ENCODE measurements at places on chromosomes 16 and 17. TPM values are rescaled to one million over a fixed set of nuclear protein-coding genes. Genes with fewer than 3 reads are reported as not detected.

GRCh38 chr17:55664287-55664686 is 58.4 kb downstream of the TMEM100 start:
- no peak for DNase-seq

- no peak for DNase-seq
Measured at GRCh38 chr16:79379095-79379494, 221.4 kb downstream of the MAF start.

DNA sequence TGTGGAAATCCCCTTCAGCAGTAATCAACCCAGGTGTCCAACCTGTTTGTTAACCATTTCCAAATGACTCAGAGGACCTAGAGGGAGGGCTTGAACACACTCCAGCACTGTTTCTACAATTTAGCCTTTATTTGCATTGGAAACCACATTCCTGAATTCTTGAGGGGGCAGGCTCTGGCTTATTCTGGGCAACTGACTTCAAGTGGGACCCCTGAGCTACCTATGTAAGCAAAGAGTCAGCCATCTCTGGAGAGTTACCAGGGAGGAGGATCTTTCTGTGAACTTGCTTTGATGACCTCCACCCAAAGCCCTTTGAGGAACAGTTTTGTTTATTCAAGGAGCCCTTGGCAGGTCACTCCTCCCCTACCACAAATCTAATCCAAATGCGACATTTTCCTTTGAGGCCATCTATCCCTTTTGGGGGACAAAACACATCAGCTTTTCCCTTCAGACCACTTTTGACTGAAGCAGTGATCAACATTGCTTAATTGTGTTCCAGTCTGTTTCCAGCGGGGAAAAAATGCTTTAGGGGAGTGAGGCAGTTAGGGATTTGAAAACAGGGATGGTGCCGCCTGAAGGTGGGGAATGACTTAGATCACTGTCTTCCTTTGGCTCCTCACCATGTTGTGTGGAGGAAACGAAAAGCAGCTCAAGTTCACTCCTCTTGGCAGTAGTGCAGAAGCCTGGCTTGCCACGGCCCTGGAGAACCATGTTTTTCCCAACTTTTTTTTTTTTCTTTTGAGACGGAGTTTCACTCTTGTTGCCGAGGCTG is 46.2 kb downstream of the TUBD1 start:
- DNase-seq = peak; percentile 99

DNA sequence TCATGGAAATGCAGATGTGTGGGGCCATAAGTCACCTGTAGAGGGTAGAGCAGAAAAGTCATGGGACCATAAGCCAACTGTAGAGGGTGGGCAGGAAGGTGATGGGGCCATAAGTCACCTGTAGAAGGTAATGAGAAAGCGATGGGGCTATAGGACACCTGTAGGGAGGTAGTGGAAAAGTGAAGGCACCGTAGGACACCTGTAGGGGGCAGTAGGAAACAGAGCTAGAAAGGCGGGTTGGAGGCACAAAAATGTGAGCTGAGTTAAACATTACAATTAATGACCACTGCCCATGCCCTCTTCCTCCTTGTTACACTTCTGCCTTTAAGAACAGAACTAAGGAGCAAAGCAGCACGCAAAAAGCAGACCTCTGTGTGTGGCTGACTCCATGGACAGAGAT is 150.1 kb downstream of the SHISA6 start:
- no peak for DNase-seq

DNA sequence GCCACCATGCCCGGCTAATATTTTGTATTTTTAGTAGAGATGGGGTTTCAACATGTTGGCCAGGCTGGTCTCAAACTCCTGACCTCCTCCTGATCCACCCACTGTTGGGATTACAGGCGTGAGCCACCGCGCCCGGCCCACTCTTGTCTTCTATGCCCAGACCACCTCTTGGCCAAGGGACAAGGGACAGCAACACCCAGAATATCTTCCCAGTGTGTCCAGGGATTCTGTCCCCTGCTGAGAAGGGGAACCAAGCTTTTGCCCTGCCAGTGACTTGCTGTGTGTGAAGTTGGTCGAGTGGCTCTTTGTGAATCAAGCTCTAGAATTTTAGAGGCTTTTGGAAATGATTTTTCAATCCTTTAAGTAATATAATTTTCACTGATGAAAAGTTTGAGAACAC is 1.7 kb upstream of the MPO start:
- DNase-seq = no peak

- peak; percentile 33 for DNase-seq
Measured at GRCh38 chr17:75853433-75853832, 1.7 kb downstream of the WBP2 start.

DNA sequence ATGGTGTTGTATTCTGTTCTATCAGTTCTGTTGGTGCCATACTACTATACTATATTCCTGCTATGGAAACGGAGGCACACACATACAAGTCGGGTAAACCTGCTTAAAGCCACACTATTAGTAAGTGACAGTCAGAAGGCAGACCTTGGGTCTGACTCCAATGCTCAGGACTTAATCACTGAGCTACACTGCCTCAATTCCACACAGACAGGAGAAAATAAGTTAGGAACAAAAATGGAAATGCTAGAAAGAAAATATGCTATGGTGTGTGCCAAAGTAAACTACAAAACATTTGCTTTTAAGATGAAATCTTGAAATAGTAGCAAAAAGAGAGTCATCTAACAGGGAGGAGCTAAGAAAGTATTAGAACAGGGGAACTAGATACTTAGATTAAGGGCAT is 48.1 kb downstream of the MYO1D start:
- DNase-seq = no peak

GRCh38 chr16:19505600-19506303 is 16.1 kb downstream of the GDE1 start:
- DNase-seq = no peak

DNA sequence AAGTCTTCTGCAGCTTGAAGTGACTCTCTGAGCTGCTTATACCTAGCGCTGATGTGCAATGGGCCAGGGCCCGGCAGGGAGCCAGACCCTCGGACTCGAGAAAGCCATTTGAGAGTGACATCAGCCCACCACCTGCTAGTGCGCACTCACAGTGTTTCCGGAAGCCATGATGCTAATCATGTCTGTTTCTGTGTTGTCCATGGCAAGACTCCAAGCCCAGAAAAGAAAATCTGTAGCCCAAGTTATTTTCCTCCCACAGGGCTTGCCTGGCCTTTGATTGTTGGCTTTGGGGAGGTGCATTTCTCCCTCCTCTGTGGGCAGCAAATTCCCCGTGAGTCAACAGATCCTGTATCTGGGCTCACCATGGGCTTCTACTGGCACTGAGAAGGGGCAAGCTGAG is 1.8 kb upstream of the CDRT4 start:
- no peak for DNase-seq

DNA sequence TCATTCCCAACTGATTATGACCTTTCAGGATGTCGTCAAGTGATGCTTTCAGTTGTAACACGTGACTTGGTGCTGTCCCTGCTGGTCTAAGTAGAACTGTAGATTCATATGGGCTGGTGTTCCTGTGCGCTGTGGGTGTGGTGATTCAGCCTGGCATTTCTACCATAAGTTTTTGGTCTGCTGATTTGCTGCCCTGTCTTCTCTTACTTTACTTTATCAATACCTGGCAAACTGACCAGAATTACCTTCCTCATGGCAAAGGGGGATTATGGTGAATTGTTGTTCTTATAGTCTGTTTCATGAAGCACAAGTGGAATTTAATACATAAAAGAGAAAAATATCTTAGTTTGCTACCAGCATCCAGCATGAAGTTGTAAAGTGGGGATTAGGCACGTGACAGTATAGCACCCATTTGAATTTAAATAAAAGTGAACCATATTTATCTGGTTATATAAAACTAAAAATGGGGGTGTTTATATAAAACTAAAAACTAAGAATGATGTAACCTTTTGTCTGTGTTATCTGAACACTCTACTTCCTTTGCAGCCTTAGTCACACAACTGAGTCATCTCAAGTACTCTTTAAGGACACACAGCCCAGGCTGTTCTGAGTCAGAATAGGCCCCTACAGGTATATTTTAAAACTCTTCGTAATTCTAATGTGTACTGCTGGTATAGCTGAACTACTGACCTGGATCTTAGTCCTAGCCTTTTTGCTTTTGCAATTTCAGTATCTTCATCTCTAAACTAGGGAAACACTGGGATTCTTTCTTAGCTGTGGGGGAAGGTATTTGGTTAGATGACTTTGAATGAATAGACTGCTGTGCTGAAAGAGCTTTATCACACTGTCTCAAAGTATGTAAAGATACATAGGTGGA is 28.3 kb downstream of the TTC19 start:
- DNase-seq = peak; percentile 95

DNA sequence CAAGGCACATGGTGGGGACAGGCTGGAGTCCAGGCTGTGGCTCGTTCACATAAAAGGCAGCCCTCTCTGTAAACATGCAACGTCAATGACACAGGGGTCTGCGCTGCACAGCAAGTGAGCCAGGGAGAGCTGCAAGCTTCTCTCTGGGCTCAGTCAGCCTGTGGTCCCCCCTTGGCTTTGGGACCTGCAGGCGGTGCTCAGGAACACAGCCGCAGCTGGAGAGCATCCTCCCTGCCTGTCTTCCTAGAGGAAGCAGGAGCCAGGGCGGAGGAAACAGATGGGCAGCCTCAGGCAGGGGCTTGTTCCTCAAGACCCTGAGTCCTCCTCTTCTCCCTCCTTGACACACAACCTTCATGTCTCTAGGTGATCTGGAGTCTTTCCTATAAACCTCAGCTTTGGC is 228.0 kb downstream of the C16orf78 start:
- no peak for DNase-seq

GRCh38 chr16:12578001-12578400 is 225.7 kb downstream of the CPPED1 start:
- no peak for DNase-seq

- DNase-seq = peak; percentile 11
Measured at GRCh38 chr17:19723964-19724363, 7.6 kb upstream of the SLC47A2 start.

GRCh38 chr16:27408012-27408601 is 6.1 kb downstream of the IL21R start:
- DNase-seq = peak; percentile 60

DNA sequence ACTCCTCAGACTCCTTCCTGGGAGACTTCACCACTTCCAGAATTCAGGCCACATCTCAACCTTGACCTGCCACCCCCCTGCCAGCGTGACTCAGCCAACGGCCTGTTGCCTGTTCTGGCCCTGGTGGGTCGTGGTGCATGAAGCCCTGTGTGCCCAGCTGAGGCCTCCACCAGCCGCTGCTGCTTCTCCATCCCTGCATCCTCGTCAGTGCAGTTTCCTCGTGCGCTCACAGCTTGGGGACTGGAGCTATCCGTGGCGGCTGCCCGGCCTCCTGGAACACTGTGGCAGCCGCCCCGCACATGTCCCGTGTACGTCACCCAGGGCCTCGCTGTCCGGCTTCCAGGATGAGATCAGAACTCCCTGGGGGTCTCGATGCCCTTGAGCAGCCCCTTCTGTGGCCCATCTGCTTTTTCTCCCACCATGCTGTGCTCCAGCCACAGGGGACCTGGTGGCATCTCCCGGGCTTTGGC is 8.0 kb upstream of the TEDC2 start:
- no peak for DNase-seq

- no peak for DNase-seq
Measured at GRCh38 chr17:2704890-2705248, 6.7 kb downstream of the CLUH start.

- DNase-seq = peak; percentile 7
Measured at GRCh38 chr16:79769270-79769927, 168.9 kb upstream of the MAF start.

DNA sequence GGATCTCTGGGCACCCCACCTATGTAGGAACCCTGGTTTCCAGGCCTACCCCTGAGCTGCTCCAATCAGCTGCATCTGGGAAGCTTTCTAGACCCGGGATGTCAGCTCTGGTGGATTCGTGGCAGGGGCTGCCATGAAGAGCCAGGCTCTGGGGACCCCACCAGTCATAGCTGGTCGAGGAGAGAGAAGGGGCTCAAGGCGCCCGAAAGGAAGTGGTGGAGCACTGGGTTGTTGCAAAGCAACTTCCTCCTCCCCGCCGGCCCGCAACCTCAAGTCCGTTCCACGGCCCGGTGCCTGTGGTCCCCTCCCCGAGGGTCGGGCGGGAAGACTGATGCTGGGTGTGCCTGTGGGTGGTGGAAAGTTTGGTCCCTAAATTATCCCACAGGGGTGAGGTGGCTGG is 10.2 kb downstream of the TBKBP1 start:
- no peak for DNase-seq

DNA sequence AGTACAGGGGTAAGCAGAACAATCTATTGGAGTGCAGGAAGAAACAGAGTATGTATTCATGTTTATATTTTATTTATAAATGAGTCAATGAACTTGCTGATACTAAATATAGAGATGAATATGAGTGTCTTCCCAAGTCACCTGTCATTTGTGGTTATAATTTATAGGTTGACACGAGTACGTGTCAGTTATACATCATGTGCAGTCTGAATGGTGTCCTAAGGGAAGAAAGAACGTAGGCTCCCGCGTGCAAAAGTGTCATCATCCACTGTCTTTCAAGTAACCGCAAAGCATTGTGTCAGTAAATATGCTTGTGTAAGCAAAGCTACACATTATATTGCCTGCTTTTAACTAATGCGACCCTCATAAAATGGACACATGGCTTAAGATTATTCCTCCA is 786.1 kb downstream of the KCNJ2 start:
- no peak for DNase-seq

DNA sequence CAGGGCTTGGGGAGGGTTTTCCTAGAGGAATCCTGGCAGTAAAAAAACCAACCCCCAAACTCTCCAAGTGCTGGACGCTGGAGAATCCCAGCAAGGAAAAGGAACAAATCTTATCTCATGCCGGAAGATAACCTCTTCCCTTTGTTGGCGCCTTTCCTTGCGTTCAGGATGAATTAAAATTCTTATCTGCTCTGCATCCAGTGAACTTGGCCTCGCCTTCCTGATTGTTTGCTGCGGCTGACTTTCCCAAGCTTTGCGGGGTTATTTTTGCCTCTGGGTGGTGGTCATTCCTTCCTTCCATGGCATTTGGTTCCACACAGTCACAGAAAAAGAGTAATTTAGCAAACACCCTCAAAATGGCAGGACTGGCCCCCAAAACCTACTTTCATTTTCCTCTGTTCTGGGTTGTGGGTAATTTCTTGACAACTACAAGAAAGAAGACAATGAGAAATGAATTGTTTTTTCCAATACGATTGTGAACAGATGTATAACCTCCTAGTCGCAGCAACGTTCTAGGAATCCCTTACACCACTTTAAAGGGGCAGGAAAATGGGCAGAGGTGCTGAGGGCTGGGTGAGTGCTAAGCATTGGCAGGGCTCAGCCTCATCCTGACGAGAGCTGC is 77.8 kb downstream of the MRC2 start:
- no peak for DNase-seq

- DNase-seq = no peak
Measured at GRCh38 chr17:8140065-8141029, 11.9 kb downstream of the PER1 start.

DNA sequence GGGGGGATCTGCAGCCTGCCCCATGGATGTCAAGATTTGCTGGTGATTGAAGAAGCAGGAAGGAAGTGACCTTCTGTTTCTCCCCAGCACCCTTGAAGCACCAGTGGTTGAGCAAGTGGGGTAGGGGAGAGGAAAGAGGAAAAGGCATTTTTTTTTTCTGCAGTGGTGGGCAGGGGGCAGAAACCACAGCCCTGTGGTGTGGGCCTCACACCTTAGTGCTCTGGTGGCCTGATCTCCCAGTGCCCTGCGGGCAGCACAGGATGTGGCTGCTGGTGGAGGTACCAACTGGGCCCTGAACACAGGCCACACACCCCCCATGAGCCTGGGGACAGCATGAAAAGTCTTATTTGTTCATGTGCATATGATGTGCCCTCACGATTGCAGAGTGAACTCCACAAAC is 7.1 kb downstream of the ITGAD start:
- no peak for DNase-seq

The FBXW10B gene
- total RNA-seq = 0.94 TPM

The NPIPA5 gene
- not detected for total RNA-seq

The C17orf67 gene
- 0.30 TPM for total RNA-seq

The RHBDL1 gene
- total RNA-seq = 1.6 TPM

The ZG16 gene
- not detected for total RNA-seq

The DPEP3 gene
- total RNA-seq = not detected
